ENCODE measurements at places on chromosomes 1 and 21.

- DNase-seq: no peak
These were observed 72.2 kb upstream of the GJB5 start for GRCh38 chr1:34682452-34683223.

- no peak for DNase-seq
These were observed 67.4 kb downstream of the RGS18 start for GRCh38 chr1:192225703-192226102.

DNA sequence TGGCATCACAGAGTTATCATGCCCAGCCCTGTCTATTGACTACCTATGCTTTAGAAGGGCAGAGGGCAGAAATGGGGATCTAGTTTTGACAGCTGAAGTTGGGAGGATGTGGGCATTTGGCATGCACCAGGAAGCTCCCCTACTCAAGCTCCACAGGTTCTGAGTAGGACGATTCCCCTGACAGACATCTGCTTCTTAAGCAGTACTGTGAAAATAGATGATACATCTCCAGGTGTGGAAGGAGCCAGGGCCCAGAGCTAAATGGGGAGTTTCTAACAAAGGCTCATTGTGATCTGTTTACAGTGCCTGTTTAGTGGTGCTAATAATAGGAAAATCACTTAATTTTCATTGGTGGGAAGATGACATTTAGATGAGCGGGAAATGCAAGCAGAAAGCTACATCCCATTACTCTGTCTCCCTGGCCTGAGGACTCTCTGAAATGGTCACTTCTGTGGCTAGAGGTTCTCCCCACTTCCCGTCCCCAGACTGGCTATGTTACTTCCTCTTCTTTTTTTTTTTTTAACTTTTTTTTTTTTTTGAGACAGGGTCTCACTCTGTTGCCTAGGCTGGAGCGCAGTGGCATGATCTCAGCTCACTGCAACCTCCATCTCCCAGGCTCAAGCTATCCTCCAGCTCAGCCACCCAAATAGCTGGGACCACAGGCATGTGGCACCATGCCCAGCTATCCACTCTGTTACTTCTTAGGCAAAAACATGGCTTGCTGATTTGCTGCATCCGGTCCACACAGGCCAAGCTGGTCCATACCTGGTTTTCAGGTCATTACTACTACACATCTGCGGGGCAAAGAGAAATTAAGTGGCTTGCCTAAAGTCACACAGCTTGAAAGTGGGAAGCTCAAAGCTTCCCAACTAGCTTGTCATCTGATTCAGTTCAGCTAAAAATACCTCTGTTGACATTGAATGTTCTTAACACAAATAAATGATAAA, 23.2 kb upstream of the CNIH3 start:
- DNase-seq: no peak

GRCh38 chr1:186915555-186915954, 86.8 kb downstream of the PLA2G4A start:
- DNase-seq: no peak

GRCh38 chr1:51473331-51474115, 45.5 kb downstream of the EPS15 start:
- no peak for DNase-seq

DNA sequence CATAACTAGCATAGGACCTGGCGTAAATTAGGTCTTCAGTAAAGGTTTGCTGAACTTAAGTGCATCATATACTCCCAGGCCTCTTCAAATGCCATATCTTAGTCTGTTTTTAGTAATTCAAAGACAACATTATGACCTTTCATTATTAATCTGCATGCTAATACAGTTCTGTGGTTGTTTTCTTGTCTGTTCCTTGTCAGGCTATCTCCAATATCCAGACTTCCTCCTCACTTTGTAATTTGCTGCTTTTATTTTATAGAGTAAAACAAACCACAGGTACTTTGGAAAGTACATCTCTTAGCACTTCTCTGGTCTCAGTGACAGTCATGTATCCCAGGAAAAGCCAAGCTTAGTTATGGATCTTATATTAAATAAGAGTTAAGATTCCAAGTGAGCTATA, 65.1 kb upstream of the BMP8A start:
- DNase-seq: no peak

DNA sequence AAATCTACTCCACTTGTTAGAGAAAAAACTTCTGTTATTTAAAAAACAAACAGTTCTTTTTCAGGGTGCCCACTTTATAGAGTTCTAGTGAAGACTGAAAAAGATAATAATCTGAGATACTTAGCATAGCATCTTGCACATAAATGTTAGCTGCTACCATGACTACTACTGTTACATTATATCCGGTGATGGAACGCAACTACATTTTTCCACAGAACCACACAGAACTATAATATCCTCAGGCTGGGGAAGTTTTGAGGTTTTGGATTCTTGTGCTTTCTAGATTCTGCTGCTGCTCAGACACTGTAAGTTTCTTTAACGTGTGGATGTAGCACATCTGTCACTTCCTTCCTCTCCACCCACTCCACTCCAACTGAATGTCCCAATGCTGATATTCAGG, 110.3 kb downstream of the PTPN14 start:
- DNase-seq: no peak

DNA sequence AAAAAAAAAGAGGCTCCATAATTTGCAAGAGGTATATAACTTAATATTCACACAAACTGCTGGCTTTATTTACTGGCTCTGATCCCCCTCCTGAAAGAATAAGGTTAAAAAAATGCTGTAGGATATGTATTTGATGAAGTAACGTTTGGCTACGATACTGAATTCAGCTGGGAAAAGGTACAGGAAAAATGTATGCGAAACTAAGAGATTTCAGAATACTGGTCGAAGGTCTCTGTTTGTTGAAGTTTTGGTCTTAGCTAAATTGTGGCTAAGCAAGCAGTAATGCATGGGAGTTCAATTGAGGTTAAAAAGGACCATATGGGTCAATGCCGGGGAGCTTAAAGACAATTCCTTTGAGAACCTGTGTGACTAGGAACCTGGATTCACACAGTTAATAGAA, 355.5 kb upstream of the NCAM2 start:
- DNase-seq: no peak

GRCh38 chr21:34365809-34366208, 2.0 kb downstream of the KCNE2 start:
- no peak for DNase-seq

DNA sequence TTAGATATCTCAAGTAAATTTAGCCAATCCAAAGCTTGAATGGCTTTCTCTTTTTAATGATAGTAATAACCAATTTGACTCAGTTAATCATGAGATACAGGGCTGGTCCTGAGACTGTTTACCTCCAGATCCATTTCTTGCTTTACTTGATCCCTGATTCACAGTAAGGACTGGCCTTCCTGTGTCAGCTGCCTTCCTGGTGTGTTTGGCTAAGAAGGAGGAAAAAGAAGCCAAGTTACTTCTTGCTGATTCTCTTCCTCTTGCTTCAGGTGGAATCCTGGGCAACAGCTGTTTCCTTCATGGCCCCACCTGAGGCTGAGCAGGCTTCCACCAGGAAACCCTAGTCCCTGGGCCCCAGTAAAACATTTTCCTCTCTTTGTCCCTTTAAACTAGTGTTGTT, 14.6 kb upstream of the RC3H1 start:
- DNase-seq: no peak

DNA sequence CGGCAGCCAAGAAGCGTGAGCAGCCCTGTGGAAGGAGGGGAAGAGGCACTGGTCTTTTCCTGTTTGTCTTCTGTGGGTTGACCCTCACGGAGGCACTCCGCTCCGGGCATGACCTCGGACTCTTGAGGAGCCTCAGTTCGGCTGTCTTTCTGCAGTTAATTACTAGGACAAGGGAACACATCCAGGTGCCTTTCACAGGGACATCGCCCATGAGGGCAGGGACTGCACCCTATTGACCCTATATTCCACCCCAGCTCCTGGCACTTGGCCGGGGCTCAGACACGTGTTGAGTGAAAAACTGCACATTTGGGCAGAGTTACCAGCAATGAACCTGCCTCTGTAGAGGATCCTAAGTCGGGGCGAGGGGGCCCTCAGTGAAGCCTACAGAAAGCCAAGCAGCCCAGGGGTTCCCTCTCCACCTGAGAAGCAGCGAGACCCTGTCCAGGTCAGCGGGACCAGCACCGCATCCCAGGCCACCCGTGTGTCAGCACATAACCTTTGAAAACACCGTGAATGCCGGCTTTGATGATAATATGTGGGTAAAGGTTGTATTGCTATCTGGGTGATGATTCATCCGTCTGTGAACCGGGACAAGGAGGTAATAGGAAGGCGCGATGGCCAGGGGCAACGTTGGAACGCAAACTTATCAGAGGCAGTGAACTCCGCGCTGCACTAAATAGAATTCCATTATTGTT, 161.4 kb upstream of the ARHGEF16 start:
- no peak for DNase-seq

- no peak for DNase-seq
These were observed 1.5 kb upstream of the ACADM start for GRCh38 chr1:75722966-75723365.

- no peak for DNase-seq
These were observed 803 bp downstream of the CHIT1 start for GRCh38 chr1:203228670-203229069.

DNA sequence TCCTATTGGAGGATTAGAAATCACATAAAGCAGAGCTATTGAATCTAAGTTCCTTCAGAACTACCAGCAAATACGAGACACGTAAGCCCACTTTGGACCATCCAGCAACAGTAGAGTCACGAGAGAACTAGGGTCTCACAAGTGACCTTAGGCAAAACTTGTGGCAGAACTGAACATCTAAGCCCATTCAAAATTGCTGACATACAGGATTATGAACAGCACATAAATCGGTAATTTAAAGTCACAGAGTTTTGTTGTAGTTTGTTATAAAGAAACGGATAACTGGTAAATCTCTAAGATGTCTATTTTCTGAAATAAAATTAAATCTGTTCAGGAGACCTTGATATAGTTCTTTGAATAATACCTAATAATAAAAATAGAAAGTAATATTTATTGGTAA, 1366.0 kb downstream of the NCAM2 start:
- DNase-seq: no peak

- DNase-seq: no peak
These were observed 67.7 kb upstream of the MPC2 start for GRCh38 chr1:168004531-168004930.

GRCh38 chr1:112727716-112728115, 12.6 kb upstream of the PPM1J start:
- no peak for DNase-seq

DNA sequence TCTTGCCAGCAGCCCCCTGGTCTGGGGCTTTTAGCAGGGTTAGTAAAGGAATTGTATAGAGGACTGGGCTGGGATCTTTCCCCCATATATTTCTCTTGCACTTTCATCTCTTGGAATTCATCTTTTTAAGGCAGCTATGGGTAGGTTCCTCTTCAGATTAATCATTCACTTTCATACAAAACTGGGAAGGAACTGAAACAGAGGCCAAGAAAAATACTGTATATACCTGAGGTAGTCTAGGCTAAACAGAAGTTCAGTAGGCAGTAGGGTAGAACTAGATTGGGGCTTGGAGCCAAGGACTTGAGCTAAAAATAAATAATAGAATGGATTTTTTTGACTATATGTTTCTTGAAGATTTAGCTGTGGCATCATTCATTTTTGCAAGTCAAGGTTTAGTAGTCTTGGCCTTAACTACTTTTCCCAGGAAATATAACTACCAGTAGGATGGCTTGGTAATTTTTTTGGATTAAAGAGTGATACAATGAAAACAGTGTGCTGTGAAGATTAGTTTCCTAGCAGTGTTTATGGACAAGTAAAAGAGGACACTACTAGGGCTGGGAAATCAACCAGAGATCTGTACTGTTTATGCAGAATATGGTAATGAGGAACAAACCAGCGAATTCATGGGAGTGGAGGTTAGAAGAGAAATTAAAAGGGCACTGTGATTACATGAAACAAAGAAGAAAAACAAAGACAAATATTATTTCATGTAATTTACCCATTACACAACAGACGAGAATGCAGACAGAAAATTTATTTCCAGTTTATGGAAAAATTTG, 50.9 kb upstream of the PTGS2 start:
- no peak for DNase-seq

- no peak for DNase-seq
These were observed 663 bp downstream of the CAMTA1 start for GRCh38 chr1:6785728-6786505.

- DNase-seq: no peak
These were observed 125.8 kb downstream of the CTH start for GRCh38 chr1:70536708-70537366.

DNA sequence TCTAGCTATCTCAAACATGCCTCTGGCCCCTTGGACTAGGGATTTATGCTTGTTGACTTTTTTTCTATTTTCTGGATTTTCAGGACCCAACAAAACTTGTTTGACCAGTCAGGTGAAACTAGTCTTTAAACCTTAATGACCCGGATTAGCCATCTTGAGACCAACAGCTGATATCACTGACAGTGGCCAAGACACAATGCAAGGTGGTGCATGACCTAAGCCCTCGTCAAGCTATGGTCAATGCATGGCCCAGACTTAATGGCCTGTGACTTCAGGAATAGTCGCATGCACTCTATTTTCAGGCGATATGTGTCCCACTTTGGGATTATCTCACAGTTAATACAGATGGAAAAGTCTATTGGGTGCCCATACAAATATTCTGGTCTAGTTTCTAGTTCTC, 190.4 kb downstream of the ZBTB18 start:
- DNase-seq: no peak

DNA sequence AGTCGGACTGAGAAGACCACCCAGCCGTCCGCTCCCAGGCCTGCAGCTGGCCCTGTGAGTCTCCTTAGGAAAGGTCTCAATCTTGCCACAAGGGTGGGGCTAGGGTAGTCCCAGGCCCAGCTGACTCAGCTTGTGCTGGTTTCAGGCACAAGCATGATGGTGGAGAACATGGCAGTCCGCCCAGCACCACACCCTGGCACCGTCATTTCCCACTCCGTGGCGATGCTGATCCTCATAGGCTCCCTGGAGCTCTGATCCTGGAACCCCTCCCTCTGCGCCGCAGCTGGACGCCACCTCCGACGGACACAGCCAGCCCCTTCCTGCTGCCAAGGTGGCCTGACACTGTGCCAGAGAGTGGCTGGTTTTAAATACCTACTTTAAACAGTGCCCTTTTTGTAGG, 10.7 kb downstream of the TMEM81 start:
- DNase-seq: no peak

DNA sequence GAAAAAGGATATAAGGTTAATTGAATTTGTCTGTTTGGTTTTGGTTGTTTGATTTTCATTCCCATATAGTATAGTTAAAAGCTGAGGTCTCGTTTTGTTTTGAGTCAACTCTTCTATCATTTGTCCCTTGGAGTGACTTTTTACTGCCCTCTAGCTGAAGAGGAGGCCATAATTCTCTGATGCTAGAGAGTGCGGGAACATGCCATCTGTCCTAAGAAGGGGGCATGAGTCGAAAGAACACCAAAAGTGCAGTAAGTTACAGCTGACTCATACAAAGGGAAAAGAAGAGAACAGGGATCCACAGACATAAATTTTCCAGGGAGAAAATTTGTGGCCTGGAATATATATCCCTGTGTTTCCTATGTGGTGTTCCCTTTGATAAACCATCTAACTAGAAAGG, 4.1 kb downstream of the KRTAP21-3 start:
- no peak for DNase-seq

DNA sequence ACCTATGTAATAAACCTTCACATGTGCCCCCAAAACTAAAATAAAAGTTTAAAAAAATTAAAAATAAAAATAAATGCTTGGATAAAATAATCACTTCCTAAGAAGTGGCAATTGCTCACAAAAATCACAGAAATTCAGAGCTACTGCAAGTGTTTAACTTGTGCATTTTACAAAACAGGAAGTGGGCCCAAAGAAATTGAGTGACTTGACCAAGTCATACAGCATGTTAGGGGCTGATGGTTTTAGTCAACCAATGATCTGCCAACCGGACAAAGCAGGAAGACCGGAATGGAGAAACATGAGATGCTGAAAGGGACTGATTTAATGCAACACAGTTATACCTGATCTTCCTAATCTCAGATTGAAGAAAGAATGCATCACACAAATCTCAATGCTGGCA, 96.5 kb downstream of the SMYD2 start:
- DNase-seq: no peak

Measured in activated CD8-positive, alpha-beta memory T cell treated with anti-CD3 and anti-CD28 coated beads for 48 hours (primary cell).